ENCODE measurements at places on chromosomes 3 and 15. TPM values are rescaled to one million over a fixed set of nuclear protein-coding genes. Genes with fewer than 3 reads are reported as not detected.

The NR1I2 gene
- 1.1 TPM for total RNA-seq

The HESX1 gene
- total RNA-seq, result 0.24 TPM

The UBA3 gene
- 86.6 TPM for total RNA-seq

The XCR1 gene
- total RNA-seq, result not detected

DNA sequence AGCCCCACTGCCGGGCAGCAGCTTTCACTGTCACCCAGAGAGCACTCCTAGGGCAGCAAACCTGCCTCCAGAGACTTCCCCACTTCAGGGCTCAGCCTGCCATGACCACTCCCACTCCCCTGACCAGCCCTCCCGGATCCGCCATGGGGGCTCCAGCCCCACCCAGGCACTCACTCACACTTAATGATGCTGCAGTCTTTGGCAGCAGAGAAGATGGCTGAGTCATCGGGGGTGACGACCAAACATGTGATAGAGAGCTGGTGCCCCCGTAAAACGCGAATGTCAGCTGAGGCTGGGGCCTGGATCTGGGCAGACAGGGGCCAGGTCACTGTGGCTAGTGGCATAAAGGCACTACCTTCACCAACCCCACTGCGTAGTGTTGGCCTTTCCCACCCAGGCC, 4.7 kb downstream of the RRP9 start:
- no peak for DNase-seq
- peaks cover 75% of the 10 kb centered on the region for H3K36me3 ChIP-seq
- H3K4me1 ChIP-seq, result peaks cover 27% of the 10 kb centered on the region
- H3K27ac ChIP-seq, result no peak overlapping the region

GRCh38 chr15:78621810-78622402, 1.1 kb upstream of the CHRNA3 start:
- H3K27ac ChIP-seq, result no peak overlapping the region
- peaks cover 5% of the 10 kb centered on the region for H3K4me1 ChIP-seq
- no peak for DNase-seq
- no peaks in the 10 kb centered on the region for H3K36me3 ChIP-seq
- H3K4me3 ChIP-seq, result no peak overlapping the region

DNA sequence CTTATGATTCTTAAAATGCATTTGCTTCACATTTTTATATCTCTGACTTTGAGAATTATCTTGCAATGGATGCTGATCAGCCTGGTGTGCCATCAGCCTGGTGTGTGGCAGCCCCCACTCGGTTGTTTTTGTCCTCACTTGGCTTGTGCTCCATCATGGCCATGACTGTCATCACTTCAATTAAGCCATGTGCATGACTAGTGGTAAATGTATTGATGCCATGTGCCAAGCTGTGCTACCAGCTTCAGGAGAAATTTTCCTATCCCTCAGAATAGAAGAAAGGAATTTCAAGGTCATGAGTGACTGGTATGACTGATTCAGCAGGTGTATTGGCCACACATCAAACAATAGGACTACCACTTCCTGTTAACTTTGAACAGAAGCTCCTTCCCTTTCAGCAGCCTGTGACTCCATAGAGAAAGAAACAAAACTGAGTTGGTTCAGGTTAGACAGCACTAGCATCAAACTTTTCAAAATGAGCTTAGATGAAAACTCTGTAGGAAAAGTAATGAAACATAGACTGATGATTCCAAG, 251.7 kb downstream of the GRM7 start:
- H3K4me1 ChIP-seq, result no peaks in the 10 kb centered on the region
- no peak for DNase-seq
- H3K4me3 ChIP-seq, result no peak overlapping the region
- no peaks in the 10 kb centered on the region for H3K36me3 ChIP-seq

DNA sequence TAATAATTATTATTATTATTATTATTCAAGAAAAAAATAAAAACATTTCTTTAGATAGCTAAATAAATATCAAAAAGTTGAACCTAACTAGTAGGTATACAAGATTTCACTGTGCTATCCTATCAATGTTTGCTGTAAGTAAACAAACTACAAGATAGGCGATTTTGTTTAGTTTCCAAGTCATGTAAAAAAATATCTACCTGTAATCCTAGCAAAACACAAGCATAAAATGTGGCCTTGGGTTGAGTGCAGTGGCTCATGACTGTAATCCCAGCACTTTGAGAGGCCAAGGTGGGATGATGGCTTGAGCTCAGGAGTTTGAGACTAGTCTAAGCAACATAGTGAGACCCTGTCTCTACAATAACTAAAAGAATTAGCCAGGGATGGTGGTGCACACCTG, 71.6 kb upstream of the CSPG5 start:
- H3K36me3 ChIP-seq, result peaks cover 75% of the 10 kb centered on the region
- H3K27ac ChIP-seq, result no peak overlapping the region
- no peaks in the 10 kb centered on the region for H3K27me3 ChIP-seq

- no peak overlapping the region for H3K4me3 ChIP-seq
- peaks cover 84% of the 10 kb centered on the region for H3K36me3 ChIP-seq
- H3K27ac ChIP-seq, result no peak overlapping the region
- DNase-seq, result no peak
- no peaks in the 10 kb centered on the region for H3K27me3 ChIP-seq
These were observed 48.3 kb downstream of the MAP6D1 start for GRCh38 chr3:183777016-183777618.

GRCh38 chr15:80568876-80569605, 126.1 kb upstream of the ABHD17C start:
- H3K27ac ChIP-seq, result no peak overlapping the region
- no peak overlapping the region for H3K4me3 ChIP-seq
- DNase-seq, result no peak
- peaks cover 13% of the 10 kb centered on the region for H3K27me3 ChIP-seq
- no peaks in the 10 kb centered on the region for H3K36me3 ChIP-seq

- peaks cover 20% of the 10 kb centered on the region for H3K36me3 ChIP-seq
- no peaks in the 10 kb centered on the region for H3K27me3 ChIP-seq
- H3K4me3 ChIP-seq, result no peak overlapping the region
- no peak overlapping the region for H3K27ac ChIP-seq
These were observed 30.1 kb downstream of the ZNF35 start for GRCh38 chr3:44678480-44679116.

- no peaks in the 10 kb centered on the region for H3K27me3 ChIP-seq
- H3K4me1 ChIP-seq, result peaks cover 69% of the 10 kb centered on the region
- DNase-seq, result no peak
- H3K4me3 ChIP-seq, result no peak overlapping the region
These were observed 53.2 kb downstream of the MEF2A start for GRCh38 chr15:99618941-99619411.

DNA sequence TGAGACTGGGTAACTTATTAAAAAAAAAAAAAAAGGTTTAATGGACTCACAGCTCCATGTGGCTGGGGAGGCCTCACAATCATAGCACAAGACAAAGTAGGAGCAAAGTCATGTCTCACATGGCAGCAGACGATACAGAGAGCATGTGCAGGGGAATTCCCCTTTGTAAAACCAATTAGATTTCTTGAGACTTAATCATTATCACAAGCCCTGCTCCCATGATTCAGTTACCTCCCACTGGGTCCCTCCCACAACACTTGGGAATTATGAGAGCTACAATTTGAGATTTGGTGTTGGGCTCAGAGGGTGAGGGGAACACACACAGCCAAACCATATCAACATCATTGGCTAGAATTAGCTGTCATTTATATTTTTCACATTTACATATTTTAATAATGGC, 221.0 kb downstream of the RSRC1 start:
- H3K4me3 ChIP-seq, result no peak overlapping the region
- H3K27me3 ChIP-seq, result no peaks in the 10 kb centered on the region
- DNase-seq, result no peak
- no peak overlapping the region for H3K27ac ChIP-seq

DNA sequence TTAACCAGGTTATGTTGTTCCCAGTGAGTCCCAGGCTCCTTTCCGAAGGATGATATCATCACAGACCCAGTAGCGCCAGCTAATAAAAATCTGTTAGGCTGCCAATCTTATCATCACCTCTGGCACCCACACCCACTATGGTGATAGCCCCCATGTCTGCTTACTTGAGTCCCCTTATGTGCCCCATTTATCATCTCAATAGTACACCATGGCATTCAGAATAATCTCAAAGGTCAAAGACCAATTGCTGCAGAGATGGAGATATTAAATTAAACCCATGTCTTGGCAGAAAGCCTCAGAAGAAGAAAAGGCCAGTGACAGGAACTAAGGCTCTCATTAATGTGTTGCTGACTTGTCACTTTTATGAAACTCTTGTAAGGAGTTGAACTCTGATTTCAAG, 32.8 kb downstream of the CPNE4 start:
- peaks cover 2% of the 10 kb centered on the region for H3K27me3 ChIP-seq
- no peak overlapping the region for H3K27ac ChIP-seq
- no peak overlapping the region for H3K4me3 ChIP-seq

- no peaks in the 10 kb centered on the region for H3K4me1 ChIP-seq
- H3K27me3 ChIP-seq, result no peaks in the 10 kb centered on the region
- DNase-seq, result no peak
- no peak overlapping the region for H3K4me3 ChIP-seq
- H3K36me3 ChIP-seq, result peaks cover 61% of the 10 kb centered on the region
These were observed 29.0 kb downstream of the ABHD6 start for GRCh38 chr3:58266577-58266976.

- H3K4me3 ChIP-seq, result no peak overlapping the region
- peaks cover 13% of the 10 kb centered on the region for H3K4me1 ChIP-seq
- H3K27ac ChIP-seq, result no peak overlapping the region
These were observed 2.2 kb downstream of the ANO10 start for GRCh38 chr3:43619588-43619987.

DNA sequence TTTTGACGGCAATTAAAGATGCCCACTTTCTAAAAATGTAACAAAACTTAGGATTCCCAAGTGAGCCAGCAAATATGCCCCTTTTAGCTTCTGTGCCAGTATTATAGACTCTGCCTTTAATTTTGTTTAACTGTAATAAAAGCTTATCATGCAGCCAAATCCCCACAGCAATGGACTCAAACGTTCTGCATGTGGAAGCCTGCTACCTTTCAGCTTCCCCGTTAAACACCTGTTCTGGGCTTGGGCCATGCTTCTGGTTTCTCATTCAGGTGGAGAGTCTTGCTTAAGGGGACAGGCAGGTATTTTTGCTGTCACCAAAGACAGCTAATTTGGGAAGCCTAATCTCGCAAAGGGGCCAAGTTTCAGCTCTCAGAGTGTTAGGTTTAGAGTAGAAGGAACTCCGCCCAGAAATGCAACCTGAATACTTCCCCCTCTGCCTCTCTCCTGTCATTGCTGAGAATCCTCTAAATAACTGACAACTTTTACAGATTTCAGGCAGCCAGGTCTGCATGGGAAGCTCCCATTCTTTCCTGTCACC, 399.4 kb upstream of the ATP11B start:
- no peak overlapping the region for H3K4me3 ChIP-seq
- H3K27me3 ChIP-seq, result peaks cover 2% of the 10 kb centered on the region
- no peaks in the 10 kb centered on the region for H3K4me1 ChIP-seq
- no peak overlapping the region for H3K27ac ChIP-seq
- no peaks in the 10 kb centered on the region for H3K36me3 ChIP-seq

- no peaks in the 10 kb centered on the region for H3K27me3 ChIP-seq
- no peaks in the 10 kb centered on the region for H3K4me1 ChIP-seq
- no peak for DNase-seq
- H3K27ac ChIP-seq, result no peak overlapping the region
- peaks cover 24% of the 10 kb centered on the region for H3K36me3 ChIP-seq
These were observed 51.1 kb downstream of the LRRFIP2 start for GRCh38 chr3:37123292-37123691.

DNA sequence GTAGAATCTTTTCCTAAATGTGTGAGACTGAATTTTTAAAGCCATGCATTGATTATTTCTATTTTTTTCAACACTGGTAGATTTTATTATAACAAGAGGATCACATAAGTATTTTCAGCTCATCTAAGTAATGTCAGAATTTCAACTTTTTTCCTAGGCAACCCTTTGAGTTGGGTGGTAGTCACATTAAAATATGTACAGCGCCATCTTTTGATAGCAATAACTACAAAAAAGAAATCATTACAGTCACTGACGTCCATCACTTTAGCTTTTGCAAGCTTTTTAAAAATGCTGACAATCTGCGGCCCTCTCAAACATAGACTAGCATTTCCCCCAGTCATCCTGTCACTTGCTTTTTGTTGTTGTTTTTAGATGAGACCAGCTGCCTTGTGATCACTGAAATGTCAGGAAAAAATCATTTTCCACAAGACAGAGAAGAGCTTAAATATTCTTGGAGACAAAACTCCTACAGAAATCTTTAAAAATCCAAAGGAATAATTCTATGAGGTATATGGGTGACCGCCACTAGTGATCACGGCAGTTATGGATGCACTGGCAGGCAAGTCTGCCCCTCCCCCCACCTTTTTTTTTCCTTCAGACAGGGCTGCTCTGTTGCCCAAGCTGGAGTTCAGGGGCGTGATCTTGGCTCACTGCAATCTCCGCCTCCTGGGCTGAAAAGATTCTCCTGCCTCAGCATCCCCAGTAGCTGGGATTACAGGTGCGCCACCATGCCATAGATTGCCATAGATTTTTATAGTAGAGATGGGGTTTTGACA, 384.0 kb upstream of the KCNMB2 start:
- H3K27ac ChIP-seq, result no peak overlapping the region
- no peaks in the 10 kb centered on the region for H3K36me3 ChIP-seq
- H3K4me3 ChIP-seq, result no peak overlapping the region
- no peaks in the 10 kb centered on the region for H3K27me3 ChIP-seq

GRCh38 chr3:132867956-132868355, 145.7 kb upstream of the NPHP3 start:
- no peaks in the 10 kb centered on the region for H3K4me1 ChIP-seq
- H3K27ac ChIP-seq, result no peak overlapping the region
- H3K36me3 ChIP-seq, result no peaks in the 10 kb centered on the region
- DNase-seq, result no peak
- H3K4me3 ChIP-seq, result no peak overlapping the region

GRCh38 chr3:194879991-194880939, 194.6 kb downstream of the FAM43A start:
- H3K27me3 ChIP-seq, result peaks cover 5% of the 10 kb centered on the region
- peaks cover 13% of the 10 kb centered on the region for H3K4me1 ChIP-seq
- H3K27ac ChIP-seq, result no peak overlapping the region

DNA sequence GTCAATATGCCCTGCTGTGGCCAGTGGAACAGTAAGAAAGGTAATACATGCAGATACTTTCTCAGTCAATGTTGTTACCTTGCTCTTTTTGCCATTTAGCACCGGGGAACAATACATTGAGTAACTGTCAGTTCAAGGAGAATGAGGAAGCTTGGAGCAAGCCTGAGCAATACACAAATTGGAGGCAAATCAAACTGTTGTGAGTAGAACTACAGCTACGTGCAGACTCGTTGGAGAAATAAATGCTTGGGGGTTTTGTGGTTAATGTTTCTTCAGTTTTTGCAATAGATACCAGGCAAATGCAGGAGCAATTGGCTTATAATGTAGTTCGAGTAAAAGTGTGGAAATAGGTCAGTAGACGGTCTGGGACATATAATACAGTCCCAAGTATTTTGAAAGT, 587.3 kb upstream of the ROBO1 start:
- no peak for DNase-seq
- H3K27me3 ChIP-seq, result no peaks in the 10 kb centered on the region
- H3K36me3 ChIP-seq, result no peaks in the 10 kb centered on the region
- H3K4me3 ChIP-seq, result no peak overlapping the region

- H3K4me1 ChIP-seq, result no peaks in the 10 kb centered on the region
- DNase-seq, result no peak
- H3K27me3 ChIP-seq, result no peaks in the 10 kb centered on the region
- H3K27ac ChIP-seq, result no peak overlapping the region
- H3K4me3 ChIP-seq, result no peak overlapping the region
These were observed 53.0 kb upstream of the MME start for GRCh38 chr3:155026999-155027591.

GRCh38 chr15:77985031-77985930, 92.2 kb downstream of the TBC1D2B start:
- peaks cover 5% of the 10 kb centered on the region for H3K4me1 ChIP-seq
- no peak overlapping the region for H3K27ac ChIP-seq
- no peaks in the 10 kb centered on the region for H3K36me3 ChIP-seq
- no peak overlapping the region for H3K4me3 ChIP-seq
- peaks cover 10% of the 10 kb centered on the region for H3K27me3 ChIP-seq

Data from activated B cell treated with CpG ODN at 0.5 μM for 24 hours (primary cell).